GM23248 (cell line): ENCODE measurements at places on chromosomes 1 and 21. TPM values are rescaled to one million over a fixed set of nuclear protein-coding genes. Genes with fewer than 3 reads are reported as not detected.

DNA sequence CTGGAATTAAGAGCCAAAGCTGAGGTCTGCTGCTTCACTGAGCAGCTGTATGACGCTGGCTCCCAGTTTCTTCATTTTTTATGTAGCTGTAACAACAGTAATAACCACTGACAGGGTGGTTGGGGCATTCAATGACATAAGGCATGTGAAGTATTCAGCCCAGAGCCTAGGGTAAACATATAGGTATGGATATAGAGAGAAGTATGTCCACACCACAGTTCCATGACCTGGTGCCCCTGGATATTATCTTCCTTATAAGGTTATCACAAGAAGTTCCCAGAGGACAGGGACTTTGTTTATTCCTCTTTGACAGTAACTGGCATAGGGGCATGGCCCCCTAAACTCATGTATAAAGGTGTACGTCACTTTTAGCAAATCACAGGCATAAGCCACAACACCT lies 14.7 kb downstream of the RAB42 start:
- H3K4me3 ChIP-seq, result no peak overlapping the region
- H3K4me1 ChIP-seq, result peaks cover 10% of the 10 kb centered on the region
- peaks cover 3% of the 10 kb centered on the region; the same call in 1 of the 2 replicates for H3K36me3 ChIP-seq
- no peak overlapping the region for H3K27ac ChIP-seq
- no peak for DNase-seq

- no peak overlapping the region for H3K4me3 ChIP-seq
- DNase-seq, result no peak
- peaks cover 6% of the 10 kb centered on the region; the same call in 1 of the 2 replicates for H3K27me3 ChIP-seq
- H3K4me1 ChIP-seq, result no peaks in the 10 kb centered on the region
- no peak overlapping the region for H3K27ac ChIP-seq
- H3K36me3 ChIP-seq, result no peaks in the 10 kb centered on the region
Measured at GRCh38 chr1:169699707-169700106, 11.7 kb downstream of the SELL start.

DNA sequence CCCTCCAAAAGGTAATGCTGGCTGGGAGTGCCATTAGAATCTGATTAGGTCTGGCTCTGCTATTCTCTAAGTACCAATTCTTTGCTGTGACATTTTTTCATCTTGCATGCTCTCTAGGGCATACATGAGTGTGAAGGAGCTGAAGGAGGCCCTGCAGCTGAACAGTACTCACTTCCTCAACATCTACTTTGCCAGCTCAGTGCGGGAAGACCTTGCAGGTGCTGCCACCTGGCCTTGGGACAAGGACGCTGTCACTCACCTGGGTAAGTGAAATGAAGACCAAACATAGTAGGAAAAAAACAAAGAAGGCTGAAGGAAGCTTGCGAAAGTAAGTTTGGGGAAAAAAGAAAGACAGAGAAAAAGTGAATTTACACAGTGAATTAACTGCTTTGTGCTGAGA lies 207.9 kb downstream of the PAPPA2 start:
- no peaks in the 10 kb centered on the region for H3K36me3 ChIP-seq
- H3K27me3 ChIP-seq, result no peaks in the 10 kb centered on the region
- H3K27ac ChIP-seq, result no peak overlapping the region
- no peaks in the 10 kb centered on the region for H3K4me1 ChIP-seq
- no peak overlapping the region for H3K4me3 ChIP-seq

- H3K4me1 ChIP-seq, result no peaks in the 10 kb centered on the region
- H3K27me3 ChIP-seq, result peaks cover 87% of the 10 kb centered on the region
- H3K4me3 ChIP-seq, result no peak overlapping the region
- H3K36me3 ChIP-seq, result no peaks in the 10 kb centered on the region
- no peak overlapping the region for H3K27ac ChIP-seq
- DNase-seq, result no peak
Measured at GRCh38 chr1:18644446-18644845, 13.8 kb downstream of the PAX7 start.

GRCh38 chr1:215156232-215156631 lies 73.7 kb downstream of the KCNK2 start:
- peaks cover 17% of the 10 kb centered on the region for H3K4me1 ChIP-seq
- H3K27me3 ChIP-seq, result no peaks in the 10 kb centered on the region
- no peak overlapping the region for H3K27ac ChIP-seq
- H3K36me3 ChIP-seq, result peaks cover 10% of the 10 kb centered on the region
- no peak overlapping the region for H3K4me3 ChIP-seq
- DNase-seq, result peak; percentile 45

DNA sequence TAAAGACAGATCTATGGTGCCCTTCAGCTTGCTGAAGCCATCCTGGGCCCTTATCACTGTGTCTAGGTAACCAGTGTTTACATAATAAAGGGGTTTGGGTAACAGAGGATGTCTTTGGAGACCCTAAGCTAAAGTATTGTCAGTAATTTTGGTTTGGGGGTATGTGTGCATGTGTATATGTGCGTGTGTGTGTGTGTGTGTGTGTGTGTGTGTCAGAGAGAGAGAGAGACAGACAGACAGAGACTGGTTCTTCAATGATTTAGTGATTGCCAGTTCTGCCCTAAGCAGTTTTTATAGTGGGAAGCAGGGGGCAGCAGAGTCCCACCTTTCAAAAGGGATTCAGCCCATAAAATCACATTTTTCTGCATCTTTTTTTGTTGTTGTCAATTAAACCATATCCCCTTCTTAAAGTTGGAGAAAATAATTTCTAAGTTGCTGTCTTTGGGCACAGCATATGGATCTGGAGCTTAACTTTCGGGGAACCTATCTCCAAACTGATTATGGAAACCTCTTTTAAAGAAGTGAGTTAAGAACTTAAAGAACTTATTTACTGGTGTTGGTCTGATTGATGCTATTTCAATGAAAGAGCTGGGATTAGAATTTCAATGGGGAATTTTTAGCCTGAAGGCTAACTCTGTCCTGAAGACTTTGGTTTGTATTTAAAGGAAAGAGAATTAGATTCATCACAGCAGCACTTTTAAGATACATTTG lies 51.1 kb downstream of the ZNF326 start:
- no peak overlapping the region for H3K4me3 ChIP-seq
- no peak overlapping the region for H3K27ac ChIP-seq
- DNase-seq, result peak; percentile 38
- H3K36me3 ChIP-seq, result no peaks in the 10 kb centered on the region
- no peaks in the 10 kb centered on the region for H3K4me1 ChIP-seq
- 0 out of 2 replicates have a peak, but pooled peaks cover 3% of the 10 kb centered on the region for H3K27me3 ChIP-seq

DNA sequence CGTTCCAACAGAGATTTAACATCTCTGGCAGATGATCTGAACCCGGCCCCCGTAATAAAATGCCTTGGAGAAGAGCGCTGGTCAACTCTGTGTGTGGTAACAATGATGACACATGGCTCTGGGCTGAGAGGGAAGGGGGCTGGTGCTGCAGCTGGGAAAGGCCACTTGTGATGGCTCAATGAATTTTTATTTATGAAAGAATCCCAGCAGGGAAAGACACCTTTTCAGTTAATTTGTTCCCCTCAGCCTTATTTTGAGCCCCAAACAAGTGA lies 59.4 kb downstream of the SYT6 start:
- DNase-seq, result peak; percentile 76

- H3K4me1 ChIP-seq, result peaks cover 25% of the 10 kb centered on the region
- no peaks in the 10 kb centered on the region for H3K36me3 ChIP-seq
- no peak for DNase-seq
- no peak overlapping the region for H3K27ac ChIP-seq
Measured at GRCh38 chr1:181148636-181149035, 60.1 kb downstream of the IER5 start.

GRCh38 chr1:2258996-2259395 lies 30.9 kb downstream of the SKI start:
- no peak overlapping the region for H3K4me3 ChIP-seq
- H3K4me1 ChIP-seq, result peaks cover 30% of the 10 kb centered on the region
- peak overlapping the region; percentile 73 for H3K27ac ChIP-seq
- H3K27me3 ChIP-seq, result no peaks in the 10 kb centered on the region
- DNase-seq, result no peak

DNA sequence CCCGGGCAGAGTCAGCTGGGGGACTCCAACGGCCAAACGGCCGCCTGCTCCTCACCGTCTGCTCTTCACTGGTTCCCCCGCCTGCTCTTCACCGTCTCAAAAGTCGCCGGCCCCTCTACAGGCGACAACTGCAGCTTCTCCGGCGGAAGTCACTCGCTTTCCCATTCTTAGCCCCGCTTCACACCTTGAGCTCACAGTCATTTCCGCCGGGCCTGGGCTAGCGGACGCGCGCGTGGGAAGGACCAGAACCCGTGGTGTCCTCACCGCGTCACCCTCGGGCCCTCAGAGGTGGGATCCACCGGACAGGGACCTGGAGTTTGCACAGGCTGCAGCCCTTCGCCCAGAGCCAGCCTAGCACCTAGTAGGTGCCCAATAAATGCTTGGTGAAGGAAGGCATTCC lies 27.9 kb upstream of the HJV start:
- no peak overlapping the region for H3K4me3 ChIP-seq
- peaks cover 8% of the 10 kb centered on the region; the same call in 1 of the 2 replicates for H3K4me1 ChIP-seq
- no peak overlapping the region for H3K27ac ChIP-seq
- H3K27me3 ChIP-seq, result no peaks in the 10 kb centered on the region

The HNRNPCL2 gene
- total RNA-seq, result not detected in 2 replicates

The COL11A1 gene
- total RNA-seq, result 10.0 and 10.2 TPM in 2 replicates
